ENCODE measurements at places on chromosomes 2 and 18.
A peak's percentile ranks its signal among the peaks of the same experiment; 100 is the strongest.

DNA sequence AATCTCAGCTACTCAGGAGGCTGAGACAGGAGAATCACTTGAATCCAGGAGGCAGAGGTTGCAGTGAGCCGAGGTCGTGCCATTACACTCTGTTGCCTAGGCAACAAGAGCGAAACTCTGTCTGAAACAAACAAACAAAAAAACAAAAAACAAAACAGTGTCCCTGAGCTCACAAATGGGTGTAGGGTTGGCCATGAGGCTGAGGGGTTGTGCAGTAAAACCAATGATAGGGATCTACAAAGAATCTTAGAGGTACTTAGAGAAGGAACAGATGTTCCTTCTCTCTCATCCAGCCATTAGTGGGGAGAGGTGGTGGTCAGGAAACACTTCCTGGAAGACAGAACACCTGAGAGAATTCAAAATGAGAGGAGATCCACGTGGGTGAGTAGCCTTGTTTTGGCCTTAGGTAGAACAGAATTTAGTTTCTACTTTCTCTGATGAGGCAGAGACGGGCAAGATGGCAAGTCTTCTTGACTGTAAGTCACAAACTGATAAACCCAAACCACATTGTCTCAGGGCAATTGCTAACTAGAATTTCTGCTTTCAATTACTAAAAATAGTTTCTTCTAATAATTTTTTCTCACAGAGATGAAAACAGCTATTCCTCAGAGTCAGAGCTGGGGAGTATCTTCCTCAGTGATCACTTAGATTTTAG is 61.5 kb upstream of the PPM1B start:
- no peak for DNase-seq

DNA sequence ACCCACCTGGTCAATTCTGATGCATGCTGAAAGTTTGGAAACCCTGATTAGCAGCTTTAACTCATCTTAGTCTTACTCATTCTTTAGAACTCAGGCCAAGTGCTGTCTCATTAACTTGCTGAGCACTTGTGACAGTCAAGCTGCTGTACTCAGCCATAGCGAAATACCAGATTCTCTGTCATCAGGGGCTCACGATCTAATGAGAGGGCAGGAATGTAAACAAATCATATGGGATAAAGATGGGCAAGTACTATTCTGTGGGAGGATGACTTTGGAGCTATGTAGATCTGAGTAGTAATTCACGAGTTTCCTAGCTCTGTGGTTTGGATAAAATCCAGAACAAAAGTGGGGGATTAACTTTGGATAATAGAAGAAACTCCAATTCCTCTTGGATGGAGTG is 376.6 kb downstream of the HRH4 start:
- no peak for DNase-seq

GRCh38 chr2:55175254-55176093 is 56.6 kb downstream of the CLHC1 start:
- no peak for DNase-seq

- no peak for DNase-seq
Measured at GRCh38 chr18:62518460-62519375, 4.1 kb upstream of the ZCCHC2 start.

GRCh38 chr2:239196474-239197021 is 204.3 kb downstream of the HDAC4 start:
- peak; percentile 14 for DNase-seq

DNA sequence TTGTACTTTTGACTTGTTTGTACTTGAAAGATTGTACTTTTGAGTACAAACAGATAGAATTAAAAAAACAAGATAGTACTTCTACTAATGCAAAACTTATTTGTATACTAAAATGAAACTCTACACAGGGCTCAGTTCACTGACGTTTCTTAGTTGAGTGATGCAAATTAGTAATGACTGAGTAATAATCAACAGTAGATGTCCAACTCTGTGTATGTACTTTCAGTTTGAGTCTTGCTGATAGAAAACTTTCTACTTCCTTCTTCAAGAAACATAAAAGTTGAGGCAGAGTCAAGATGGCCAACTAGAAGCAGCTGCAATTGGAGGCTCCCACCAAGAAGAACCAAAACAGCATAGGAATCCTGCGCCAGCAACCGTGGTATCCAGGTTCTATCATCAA is 585.0 kb downstream of the NR4A2 start:
- DNase-seq, result no peak

- no peak for DNase-seq
Measured at GRCh38 chr18:48193521-48194492, 215.4 kb downstream of the ZBTB7C start.

DNA sequence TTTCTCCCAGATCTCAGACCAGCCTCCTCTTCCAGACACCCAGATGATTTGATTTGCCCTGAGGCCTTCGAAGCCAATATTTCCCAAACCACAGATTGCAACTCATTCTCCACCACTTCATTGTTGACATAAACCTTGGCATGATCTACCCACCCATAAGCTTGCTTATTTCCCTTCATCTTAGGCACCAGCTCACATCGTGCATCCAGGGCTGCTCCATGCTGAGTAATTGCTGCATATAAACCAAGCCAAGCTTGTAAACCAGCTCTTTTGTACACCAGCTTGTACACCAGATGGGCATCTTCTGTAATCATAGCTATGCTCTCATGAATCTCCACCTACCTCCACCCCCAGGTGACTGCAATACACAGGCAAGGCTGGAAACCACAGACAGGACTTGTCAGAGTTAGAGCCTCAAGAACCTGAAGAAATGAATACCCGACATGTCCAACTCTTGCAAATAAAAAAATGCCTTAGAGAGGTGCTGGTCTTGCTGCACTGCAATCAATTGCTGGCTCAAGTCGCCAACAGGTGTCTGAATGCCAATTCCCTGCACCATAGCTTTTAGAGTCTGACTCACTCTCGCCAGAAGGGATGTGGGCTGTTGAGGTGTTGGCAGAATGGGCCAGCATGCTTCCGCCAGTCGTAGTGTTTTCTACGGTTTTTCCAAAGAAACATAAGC is 31.5 kb downstream of the TRABD2A start:
- peak; percentile 66 for DNase-seq

GRCh38 chr2:234814374-234814773 is 137.4 kb upstream of the SH3BP4 start:
- no peak for DNase-seq

GRCh38 chr2:238928520-238929241 is 80.8 kb downstream of the TWIST2 start:
- no peak for DNase-seq

All from posterior cingulate gyrus (tissue), 11 donors.